GM10248 (cell line): ENCODE measurements at places on chromosomes 5 and 9.

- DNase-seq: no peak
Measured at GRCh38 chr5:56356121-56356835, 123.1 kb upstream of the ANKRD55 start.

- no peak for DNase-seq
Measured at GRCh38 chr5:178357121-178357521, 124.5 kb upstream of the PHYKPL start.

GRCh38 chr9:86944796-86945727 lies 2.2 kb downstream of the GAS1 start:
- DNase-seq: no peak

GRCh38 chr9:27560457-27560856 lies 12.8 kb downstream of the C9orf72 start:
- DNase-seq: no peak
